ENCODE measurements at places on chromosomes 7 and 10.
A peak's percentile ranks its signal among the peaks of the same experiment; 100 is the strongest.

DNA sequence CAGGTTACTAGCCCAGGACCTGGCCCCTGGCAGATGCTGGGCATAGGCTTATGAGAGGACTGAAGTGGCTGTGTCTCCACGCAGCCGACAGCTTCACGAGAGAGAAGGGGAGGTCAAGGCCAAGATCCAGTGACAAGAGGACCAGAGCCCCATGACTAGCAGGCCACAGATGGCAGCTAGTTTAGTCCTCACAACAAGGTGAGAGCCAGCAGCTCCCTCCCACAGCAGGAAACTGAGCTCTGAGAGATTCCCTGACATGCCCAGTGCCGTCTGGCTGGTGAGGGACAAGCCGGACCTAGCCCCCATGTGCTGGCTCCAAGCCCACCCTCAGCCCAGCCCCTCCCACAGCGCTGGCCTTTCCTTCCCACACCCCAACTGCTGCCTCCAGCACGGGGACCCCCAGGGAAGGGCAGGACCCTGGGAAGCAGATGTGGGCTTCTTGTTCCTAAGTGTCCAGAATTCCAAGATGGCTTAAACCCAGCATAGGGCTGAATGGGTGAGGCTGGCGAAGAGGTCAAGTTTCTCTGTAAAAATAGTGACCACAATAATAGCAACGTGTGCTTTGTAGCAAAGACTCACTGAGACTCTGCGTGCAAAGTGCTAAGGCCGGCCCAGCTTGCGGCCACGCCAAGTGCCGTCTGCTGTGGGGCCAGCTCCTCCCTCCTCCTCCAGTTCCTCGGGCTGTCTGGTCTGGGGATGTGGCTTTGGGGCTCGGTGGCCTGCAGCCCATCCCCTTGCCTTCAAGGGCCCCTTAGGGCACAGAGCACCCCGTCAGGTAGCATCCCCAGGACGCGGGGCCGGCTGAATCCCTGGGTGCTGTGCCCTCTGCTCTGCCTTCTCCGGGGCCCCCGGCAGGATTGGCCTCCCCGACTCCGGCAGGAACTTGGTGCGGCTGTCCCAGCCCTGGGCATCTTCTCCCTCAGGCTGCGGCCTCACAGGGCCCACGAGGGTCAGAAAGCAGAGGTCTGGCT lies 7.8 kb upstream of the FAM20C start:
- DNase-seq, result no peak

DNA sequence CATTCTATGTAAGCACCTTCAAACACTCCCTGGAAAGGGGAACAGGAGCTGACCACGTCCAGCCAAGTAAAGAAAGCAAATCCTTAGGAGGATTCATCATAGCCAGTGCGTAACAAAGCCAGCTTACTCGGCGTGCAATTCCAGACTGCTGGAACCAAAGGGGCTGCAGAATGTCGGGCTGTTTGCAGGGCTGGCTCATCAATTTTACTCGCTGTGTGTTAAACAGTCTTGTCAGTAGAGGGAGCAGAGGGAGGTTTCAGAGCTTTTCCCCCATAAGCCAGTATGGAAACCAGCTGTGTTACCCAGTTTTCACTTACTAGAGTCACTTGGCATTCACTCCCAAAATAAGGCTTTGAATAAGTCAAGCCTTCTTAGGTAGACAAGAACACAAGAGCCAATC lies 127.1 kb downstream of the KMT2E start:
- peak; percentile 41 for DNase-seq

DNA sequence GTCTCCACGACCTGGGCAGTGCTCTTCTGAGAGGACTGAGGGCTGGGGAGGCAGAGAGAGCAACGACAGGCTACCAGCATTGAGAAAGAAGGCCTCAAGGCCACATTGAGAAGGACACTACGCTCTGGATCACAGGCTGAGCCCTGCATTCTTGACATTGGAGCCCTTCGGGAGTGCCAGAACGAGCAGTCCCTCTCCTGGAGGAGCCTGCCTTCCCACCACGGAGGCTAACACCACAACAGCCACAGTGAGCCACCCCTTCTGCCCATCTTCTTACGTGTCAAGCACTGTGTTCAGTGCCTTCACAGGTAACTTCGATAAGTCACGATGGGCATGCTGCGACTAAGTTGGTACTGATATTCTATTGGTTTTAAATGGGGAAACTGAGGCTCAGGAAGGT lies 267.8 kb downstream of the RPS24 start:
- DNase-seq, result no peak

DNA sequence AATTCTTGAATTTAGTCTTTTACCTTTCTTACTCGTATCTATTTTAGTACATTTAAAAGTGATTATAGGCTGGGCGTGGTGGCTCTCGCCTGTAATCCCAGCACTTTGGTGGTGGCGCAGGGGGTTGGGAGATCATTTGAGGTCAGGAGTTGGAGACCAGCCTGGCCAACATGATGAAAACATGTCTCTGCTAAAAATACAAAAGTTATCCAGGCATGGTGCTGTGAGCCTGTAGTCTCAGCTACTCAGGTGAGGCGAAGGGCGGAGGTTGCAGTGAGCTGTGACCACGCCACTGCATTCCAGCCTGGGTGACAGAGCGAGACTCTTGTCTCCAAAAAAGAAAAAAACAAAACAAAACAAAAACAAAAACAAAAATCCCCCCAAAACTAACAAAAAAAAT lies 12.2 kb downstream of the PRKCQ start:
- no peak for DNase-seq

GRCh38 chr10:89332123-89332633 lies 4.4 kb downstream of the IFIT3 start:
- no peak for DNase-seq

DNA sequence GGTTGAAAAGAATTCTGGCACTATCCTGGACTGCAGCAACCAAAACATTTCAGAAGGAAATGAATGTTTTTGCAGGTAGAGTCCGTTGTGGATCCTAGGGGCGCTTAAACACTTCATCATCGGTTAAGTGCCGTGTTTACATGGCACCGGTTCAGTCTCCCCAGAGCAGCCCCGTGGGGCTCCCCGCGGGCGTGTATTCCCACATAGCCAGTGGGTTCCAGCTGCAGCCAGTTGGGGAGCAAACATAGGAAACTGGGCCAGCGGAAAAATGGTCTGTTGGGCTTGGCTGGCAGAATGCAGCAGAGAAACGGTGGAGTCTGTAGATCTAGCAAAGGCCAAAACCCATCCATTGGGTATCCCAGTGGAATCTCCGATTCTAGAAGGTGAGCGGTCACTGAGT lies 113.0 kb upstream of the SH2B2 start:
- DNase-seq, result no peak

- no peak for DNase-seq
These were observed 205.2 kb downstream of the PRPF18 start for GRCh38 chr10:13792006-13792405.

DNA sequence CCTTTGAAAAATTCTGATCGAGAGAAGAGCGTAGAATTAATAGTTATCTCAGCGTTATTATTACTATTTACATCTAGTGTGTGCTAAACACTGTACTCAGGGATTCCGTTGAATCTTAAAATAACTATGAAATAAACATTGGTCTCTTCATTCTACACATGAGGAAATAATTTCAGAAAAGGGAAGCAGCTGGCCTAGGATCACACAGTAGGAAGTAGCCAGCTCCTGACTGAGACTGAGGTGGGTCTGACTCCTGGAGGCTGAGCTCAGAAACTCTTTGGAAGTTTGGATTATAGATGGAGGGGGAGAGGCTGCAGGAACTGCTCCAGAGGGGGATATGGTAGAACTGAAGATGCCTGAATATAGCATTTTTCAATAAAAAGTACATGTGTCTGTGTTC lies 183.9 kb upstream of the WDR11 start:
- no peak for DNase-seq

GRCh38 chr10:104069613-104070012 lies 16.1 kb downstream of the COL17A1 start:
- no peak for DNase-seq

DNA sequence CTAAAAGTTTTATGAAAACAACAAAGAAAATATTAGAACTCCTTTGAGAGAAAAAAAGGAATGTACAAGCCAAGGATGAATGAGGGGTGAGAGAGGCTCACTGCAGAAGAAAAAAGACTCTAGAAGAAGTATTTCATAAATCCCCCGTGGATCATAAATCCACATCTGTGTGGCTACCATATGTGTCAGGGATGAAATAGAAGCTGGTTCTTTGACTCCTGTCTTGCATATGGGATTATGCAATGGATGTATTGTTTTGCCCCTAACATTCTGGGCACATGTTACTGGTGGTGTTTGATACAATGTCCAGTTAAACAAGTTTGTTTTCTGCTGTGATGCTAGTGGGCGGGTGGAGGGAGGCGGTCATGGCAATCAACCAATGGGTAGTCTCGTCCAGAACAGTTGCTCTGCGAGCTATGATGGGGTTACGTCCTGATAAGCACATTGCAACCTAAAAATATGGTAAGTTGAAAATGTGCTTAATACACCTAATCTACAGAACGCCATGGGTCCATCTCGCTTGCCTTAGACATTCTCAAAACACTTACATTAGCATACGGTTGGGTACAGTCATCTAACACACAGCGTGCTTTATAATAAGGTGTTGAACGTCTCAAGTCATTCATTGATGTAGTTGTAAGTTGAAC lies 34.1 kb upstream of the PITRM1 start:
- no peak for DNase-seq

DNA sequence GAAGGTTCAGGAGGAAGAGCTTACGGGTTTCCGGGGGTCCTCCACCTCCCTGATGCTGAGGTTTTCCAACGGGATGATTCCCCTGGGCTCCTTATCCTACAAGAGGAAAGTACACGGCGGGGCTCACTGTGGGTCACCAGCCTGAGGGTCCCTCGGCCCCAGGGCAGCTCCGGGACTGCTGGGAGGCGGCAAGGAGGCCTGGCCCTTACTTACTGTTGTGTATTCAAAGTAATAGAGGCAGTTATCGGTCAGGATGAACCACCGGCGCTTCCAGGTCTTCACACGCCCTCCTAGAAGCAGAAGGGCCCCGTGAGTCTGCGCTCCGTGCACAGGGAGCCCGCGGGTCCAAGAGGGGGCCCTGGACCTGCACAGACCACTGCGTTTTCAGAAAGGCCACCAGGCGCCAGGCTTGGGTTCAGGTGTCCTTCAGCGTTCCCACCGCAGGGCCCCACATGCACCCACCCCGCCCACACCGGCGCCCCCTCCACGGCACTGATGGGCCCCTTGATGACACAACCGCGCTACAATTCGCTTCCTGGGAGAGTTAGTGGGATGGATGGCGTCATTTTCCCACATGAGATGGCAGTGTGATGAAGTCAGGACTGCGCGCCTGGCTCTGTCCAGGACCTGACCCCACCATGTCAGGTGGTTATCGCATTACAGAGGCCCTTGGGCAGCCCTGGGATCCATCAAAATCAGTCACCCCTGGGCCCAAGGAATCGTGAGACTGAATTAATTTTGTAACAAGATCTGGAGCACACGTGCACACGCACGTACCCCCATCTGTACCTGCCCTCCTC lies 106.7 kb downstream of the CYTH3 start:
- DNase-seq, result no peak

DNA sequence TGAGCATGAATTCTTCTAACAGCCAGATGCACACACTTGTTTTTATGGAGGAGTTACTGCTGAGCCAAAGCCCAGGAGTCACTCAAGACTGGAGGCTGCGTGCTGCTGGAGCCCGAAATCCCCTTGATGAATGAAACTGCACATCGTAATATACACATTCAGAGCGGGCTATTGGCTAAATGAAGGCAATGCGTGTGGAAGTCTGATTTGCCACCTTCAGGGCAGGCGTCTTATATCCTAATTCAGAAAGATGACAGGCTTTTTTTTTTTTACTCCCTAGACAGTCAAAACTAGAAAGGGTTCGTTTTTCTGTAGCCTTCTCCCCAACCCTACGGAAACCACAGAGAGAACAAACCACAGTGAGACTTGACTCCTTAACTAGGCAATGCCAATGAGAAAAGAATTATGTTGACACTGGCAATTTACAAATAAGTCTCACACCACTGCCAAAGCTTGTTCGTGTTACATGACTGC lies 227.2 kb upstream of the KLF14 start:
- DNase-seq, result no peak

- DNase-seq, result no peak
These were observed 569.6 kb downstream of the LRMDA start for GRCh38 chr10:76001019-76001418.

- DNase-seq, result no peak
These were observed 65.0 kb downstream of the STK17A start for GRCh38 chr7:43647673-43648472.

DNA sequence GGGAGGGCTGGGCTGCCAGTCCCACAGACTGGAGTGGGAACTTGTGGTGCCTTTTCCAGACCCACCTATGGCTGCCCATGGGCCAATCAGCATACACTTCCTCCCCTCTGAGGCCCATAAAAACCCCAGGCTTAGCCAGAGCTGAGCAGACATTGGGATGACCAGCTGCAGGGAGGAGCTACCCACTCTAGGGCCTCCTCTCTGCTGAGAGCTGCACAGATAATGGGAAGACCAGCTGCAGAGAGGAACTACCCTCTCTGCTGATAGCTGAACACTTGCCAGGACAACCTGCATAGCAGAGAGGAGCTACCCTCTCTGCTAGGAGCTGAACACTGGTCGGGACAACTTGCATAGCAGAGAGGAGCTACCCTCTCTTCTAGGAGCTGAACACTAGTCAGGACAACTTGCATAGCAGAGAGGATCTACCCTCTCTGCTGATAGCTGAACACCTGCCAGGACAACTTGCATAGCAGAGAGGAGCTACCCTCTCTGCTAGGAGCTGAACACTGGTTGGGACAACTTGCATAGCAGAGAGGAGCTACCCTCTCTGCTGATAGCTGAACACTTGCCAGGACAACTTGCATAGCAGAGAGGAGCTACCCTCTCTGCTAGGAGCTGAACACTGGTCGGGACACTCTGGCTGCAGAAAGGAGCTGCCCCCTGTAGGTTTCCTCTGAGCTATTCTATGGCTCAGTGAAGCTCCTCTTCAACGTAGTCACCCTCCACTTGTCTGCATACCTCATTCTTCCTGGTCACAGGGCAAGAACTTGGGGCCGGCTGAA lies 88.3 kb upstream of the CACUL1 start:
- no peak for DNase-seq

DNA sequence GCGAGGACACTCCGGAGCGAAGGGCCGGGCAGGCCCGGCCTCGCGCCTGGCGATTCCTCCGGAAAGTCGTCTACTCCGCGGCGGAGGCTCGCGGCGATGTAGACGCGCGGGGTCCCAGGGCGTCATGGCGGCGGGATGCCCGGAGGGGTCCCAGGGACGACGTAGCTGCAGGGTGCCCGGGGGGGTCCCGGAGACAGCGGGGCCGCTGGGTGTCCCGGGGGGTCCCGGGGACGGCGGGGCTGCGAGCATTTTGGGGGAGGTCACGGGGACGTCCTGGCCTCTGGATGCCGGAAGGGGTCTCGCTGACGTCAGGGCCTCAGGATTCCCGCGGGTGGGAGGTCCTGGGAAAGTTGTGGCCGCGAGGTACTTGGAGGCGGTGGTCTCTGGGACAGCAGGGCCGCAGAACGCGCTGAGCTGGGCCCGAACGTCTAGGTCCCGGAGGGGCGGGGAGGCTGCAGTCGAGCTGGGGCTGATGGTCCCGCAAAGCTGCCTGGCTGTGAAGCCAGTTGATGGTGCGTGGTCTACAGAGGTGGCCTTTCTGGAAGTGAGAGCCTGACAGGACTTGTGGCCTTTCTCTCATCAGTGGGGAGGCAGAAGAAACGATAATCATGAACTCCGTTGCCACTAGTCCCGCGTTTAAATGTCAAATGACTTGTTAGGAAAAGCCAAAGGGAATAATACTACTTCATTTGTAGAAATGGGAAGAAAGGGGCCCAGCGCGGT lies 637 bp downstream of the HSPA14 start:
- peak; percentile 42 for DNase-seq

Measured in HEK293T (cell line).